ENCODE measurements at places on chromosomes 7 and 10.

DNA sequence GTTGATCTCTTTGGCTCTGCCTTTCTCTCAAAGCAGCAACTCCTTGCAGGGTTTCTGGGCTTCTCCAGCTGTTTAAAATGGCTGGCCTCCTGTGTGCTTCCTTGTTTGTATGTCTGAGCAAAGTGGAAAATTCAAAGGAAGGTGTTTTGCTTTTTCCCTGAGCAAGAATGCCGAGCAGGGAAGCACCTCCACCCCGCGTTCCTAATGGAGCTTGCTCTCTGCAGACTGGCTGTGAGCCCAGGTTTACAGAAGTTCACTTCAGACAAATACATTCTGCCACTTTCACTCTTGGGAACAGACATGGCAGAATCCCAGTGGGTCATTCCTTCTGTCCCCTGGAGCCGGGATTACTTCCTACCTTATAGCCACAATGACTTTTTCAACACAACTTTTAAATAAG, 181.8 kb upstream of the AGK start:
- DNase-seq = no peak

GRCh38 chr7:68724965-68725364, 873.3 kb upstream of the AUTS2 start:
- no peak for DNase-seq

DNA sequence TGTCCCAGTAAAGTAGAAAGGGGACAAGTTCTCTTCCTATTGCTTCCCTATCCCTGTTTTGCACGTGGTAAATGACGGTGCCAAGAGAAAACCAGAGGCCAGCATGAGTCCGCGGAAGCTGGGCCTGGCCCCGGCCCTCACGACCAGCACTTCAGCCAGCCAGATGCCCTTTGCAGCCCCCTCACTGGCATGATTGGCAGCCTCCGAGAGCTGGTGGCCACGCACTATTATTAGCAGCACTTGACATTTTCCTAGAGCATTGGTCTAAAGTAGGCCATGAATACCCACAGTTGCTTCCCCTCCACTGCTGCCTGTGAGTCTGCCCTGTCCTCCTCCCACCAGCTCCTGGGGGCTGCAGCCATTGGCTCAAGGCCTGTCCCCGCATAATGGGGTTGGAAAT, 369.1 kb downstream of the PLXNA4 start:
- DNase-seq = no peak

- DNase-seq = no peak
Observed at GRCh38 chr7:50310361-50310760, 5.8 kb downstream of the IKZF1 start.

- no peak for DNase-seq
Observed at GRCh38 chr7:157775021-157775559, 438.3 kb downstream of the DNAJB6 start.

- DNase-seq = no peak
Observed at GRCh38 chr7:50807026-50807730, 24.5 kb upstream of the GRB10 start.

DNA sequence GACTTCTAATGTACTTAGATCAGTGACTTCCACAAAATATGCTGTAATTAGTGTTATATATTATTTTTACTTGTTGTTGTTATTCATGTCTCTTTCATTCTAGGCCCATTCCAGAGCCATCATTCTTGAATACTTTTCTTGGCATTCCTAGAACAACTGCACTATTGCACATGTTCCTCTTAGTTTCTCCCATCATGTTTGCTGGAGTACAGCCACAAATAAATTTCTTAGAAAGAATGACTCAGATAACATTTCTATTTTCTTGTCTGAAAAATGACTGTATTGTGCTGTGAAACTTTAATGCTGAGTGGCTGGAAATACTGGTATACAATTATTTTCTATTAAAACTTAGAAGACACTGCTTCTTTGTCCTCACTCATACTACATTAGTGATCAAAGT, 651.0 kb upstream of the STEAP1 start:
- no peak for DNase-seq

- no peak for DNase-seq
Observed at GRCh38 chr7:81211934-81212320, 293.1 kb upstream of the SEMA3C start.

DNA sequence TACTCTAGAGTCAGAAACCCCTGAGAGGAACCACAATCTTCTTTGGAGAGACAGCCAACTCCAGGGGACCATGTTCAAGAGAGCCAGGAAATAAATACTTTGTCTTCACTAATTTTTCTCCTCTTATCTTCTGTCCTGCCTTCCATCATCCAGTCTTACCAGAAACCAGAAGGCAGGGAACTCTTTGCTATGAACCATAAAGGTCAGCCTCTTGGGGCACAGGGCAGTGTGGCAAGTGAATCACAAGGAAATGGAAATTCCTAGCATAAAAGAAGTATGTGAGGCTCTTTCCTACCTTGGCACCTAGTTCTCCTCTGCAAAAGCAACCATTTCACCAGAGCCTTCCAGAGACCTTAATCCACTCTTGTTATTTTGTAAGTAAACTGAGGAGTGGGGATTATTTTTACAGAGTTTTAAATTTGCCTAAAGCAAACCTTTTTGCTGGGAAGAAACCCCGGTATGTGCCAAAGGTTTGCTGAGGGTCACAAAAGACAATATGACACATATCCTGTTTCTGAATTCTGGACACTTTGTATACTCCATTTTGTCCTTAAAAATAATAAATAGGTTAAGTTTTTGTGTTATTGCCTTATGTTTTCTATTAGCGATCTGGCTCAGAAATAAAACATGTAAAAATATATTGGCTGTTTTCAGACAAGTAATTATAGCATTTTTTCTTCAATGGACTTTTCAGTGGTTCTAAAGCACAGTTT, 87.1 kb downstream of the ADAM22 start:
- DNase-seq = no peak

DNA sequence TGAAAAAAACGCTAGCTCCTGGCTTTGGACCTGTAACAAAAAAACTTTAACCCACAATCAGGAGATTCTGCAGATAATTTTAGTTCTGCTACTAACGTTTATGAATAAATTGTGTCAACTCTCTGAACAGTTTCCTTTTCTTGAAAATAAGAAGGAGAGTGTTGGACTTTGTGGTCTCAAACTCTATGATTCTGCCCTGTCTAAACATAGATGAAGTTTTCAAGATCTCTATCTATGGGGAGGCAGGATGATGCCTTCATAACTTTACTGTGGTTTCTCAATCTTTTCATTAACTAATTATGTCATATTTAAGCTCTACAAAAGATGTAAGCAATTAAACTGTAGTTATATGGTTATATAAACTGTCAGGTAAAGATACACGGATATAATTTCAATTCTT, 162.0 kb downstream of the REEP3 start:
- DNase-seq = no peak

DNA sequence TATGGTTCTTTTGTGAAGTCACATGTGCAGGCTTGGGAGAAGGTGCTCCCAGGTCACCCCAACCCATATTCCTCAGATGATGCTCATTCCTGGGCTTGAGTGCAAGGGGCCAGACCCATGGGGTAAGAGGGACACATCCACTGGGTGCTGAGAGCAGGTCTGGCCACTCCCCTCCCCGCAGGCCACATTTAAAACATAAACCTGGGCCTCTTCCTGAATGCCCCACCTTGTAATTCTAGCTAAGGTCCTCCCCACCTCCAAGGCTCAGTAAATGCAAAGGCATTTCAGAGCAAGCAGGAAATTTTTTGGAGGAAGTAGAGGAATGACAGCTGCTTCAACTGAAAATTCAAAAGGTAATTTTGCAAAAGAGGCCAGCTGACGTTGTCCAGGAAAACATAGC, 172.5 kb downstream of the ARHGAP21 start:
- no peak for DNase-seq

DNA sequence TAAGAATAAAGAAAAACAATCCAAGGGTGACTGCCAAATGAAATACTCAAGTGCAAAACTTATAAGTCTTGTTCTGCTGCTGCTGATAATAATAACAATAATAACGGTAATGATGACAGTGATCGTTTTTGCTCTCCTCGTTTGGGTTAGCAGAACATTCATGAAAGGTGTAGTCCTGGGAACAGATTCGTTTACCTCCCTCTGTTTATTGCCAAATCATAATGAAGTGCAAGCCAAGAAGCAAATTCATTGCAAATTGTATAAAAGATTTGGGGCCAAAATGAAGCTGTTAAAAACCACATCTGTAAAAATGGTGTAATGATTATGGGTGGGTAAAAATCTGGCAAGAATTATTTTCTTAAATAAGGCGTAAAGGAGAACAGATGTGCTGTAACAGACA, 587.2 kb upstream of the MKI67 start:
- DNase-seq = no peak

GRCh38 chr7:130891254-130892094, 157.5 kb upstream of the KLF14 start:
- DNase-seq = no peak

- DNase-seq = no peak
Observed at GRCh38 chr7:28871631-28872030, 86.5 kb downstream of the TRIL start.

DNA sequence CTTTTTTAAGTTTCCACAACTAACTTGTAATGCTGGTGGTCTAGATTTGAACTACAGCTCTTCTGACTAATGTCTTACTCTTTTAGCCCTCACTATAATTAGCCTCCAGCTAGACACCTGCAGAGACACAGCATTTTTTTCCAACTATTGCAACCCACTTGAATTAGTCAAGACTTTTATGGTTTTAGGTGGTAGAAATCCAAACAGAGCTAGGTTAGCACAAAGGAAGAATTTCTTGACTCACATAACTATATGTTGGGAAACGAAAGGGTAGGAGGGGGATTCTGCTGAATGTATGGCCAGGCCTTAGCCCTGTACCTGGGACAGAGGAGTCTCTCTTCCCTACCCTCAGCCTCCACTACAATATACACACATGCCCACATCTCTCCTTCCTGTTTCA, 586.1 kb downstream of the INHBA start:
- no peak for DNase-seq

DNA sequence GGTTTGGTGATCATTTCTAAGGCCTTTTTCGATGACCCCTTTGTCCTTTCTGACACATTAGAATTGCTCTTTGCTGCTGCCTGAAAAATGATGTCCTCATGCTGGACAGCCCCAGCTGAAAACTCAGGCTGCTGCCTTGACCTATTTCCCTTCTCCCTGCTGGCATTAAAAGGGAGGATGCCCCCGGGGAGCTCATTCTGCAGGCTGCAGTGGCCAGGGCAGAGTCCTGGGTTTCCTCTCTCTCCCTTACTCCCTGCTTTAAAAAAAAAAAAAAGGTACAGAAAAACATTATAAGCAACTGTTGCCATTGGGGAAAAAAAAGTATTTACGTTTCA, 35.4 kb downstream of the LRRC4 start:
- no peak for DNase-seq

- no peak for DNase-seq
Observed at GRCh38 chr10:6838118-6838517, 258.0 kb upstream of the PRKCQ start.

- no peak for DNase-seq
Observed at GRCh38 chr10:11319990-11320602, 291.4 kb downstream of the USP6NL start.

GRCh38 chr7:3697472-3697871, 396.4 kb downstream of the SDK1 start:
- no peak for DNase-seq

GRCh38 chr10:132939957-132940790, 2.2 kb downstream of the CFAP46 start:
- peak; percentile 51 for DNase-seq

DNA sequence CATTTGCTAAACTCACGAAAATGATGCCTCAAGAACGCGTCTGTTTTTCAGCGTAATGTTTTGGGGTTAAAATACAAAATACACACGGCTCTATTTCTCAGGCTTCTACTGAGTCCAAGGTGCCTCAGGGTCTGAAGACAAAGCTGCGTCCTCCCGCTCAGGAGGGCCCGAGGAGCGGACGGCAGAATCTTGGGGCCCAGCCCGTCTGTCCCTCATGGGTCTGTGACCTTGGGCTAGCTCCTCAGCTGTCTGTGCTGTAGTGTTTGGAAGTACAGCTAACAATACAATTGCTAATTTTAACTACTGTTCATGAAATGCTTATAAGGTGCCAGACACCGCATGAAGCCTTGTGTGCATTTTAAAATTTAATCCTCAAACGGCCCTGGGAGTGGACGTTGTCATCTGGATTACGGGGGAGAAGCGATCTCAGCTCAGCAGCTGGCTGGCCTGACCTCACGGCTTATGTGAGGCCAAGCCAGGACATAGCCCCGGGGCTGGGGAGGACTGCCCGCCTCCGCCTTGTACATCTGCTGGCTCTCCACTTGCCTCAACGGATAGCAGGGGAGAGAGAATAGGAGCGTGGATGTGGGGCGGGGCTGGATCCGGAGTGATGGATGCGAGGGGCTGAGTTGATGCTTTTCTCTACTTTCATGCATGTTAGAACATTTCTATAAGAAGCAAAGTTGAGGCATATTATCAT, 357.4 kb downstream of the GLRX3 start:
- DNase-seq = no peak

GRCh38 chr10:86583983-86584382, 62.4 kb upstream of the WAPL start:
- no peak for DNase-seq

DNA sequence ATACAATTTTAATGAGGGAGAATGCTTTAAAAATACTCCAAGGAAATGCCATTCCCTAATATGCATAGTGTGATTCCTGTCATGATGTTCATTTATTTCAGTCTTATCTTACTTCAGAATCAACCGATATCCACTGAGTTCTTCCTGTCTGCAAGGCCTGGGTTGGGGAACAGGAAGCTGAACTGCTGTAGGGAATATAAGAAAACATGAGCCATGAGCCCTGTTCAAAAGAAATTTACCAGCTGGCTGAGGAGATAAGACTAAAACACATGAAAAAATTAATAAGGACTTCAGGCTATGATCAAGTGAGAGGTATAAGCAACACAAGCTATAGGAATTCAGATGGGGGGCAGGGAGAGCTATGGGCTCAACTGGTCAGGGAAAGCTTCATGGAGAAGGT, 184.7 kb downstream of the PLPP4 start:
- DNase-seq = no peak

DNA sequence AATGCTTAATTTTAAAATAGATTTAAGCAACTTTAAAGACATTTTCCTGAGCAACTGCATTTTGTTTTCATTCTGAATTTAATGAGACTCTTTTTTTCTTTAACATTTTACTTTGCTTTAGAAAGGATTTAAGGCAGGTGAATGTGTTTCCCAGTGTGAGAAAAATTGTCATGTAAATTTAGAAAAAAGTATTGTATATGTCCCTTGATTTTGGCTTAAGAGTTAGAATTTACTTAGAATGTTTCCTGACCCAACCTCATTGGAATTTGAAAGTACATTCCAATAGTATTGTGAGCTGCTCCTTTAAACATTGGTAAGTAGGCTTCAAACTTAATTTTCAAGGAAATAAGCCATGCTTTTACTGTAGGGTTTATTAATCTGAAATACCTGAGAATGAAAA, 110.2 kb downstream of the PTEN start:
- DNase-seq = no peak

GRCh38 chr7:21426286-21427181, 1.3 kb upstream of the SP4 start:
- no peak for DNase-seq

GRCh38 chr7:94838717-94839116, 68.7 kb upstream of the PPP1R9A start:
- DNase-seq = no peak

Measured in activated naive CD4-positive, alpha-beta T cell treated with Interleukin-2 at 50 U/mL for 16 hours (primary cell).